Sigmoid colon (tissue), 7 donors: ENCODE measurements at places on chromosomes 11 and 22. TPM values are rescaled to one million over a fixed set of nuclear protein-coding genes. Genes with fewer than 3 reads are reported as not detected.

AIFM3 gene
- polyA plus RNA-seq, result 91.3 TPM

NRIP3 gene
- polyA plus RNA-seq, result 0.61 TPM

OR5D14 gene
- not detected for polyA plus RNA-seq

CSF2RB gene
- 0.60 TPM for polyA plus RNA-seq

BAIAP2L2 gene
- 25.8 TPM for polyA plus RNA-seq
